ENCODE measurements at places on chromosomes 1 and 21.

GRCh38 chr1:224594851-224595250, 21.3 kb upstream of the CNIH3 start:
- DNase-seq = no peak

GRCh38 chr1:206128196-206128595, 11.0 kb upstream of the AVPR1B start:
- no peak for DNase-seq

- no peak for DNase-seq
Measured at GRCh38 chr1:85279458-85280080, 3.1 kb upstream of the BCL10 start.

- DNase-seq = no peak
Measured at GRCh38 chr1:184959626-184960025, 14.7 kb downstream of the NIBAN1 start.

DNA sequence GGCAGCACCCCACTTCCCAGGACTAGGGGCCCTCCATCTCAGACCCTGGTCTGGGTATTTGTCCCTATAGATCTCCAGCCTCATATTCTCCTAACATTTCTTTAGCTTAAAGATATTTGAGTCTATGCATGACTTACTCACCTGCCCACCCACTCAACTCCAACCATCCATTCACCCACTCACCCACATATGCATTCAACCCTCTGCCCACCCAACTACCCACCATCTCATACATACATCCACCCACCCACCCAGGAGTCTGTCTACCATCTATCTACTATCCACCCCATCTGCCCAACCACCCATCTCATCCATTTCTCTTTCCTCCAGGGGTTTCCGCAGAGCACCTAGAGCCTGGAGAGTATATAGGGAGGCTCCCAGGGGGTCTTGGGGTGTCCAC, 42.7 kb downstream of the FAAH start:
- no peak for DNase-seq
